Lung microvascular endothelial cell (primary cell): ENCODE measurements at places on chromosomes 16 and 17. TPM values are rescaled to one million over a fixed set of nuclear protein-coding genes. Genes with fewer than 3 reads are reported as not detected.
A peak's percentile ranks its signal among the peaks of the same experiment; 100 is the strongest.

- DNase-seq = no peak
These were observed 2.0 kb upstream of the KIFC3 start for GRCh38 chr16:57804111-57804837.

DNA sequence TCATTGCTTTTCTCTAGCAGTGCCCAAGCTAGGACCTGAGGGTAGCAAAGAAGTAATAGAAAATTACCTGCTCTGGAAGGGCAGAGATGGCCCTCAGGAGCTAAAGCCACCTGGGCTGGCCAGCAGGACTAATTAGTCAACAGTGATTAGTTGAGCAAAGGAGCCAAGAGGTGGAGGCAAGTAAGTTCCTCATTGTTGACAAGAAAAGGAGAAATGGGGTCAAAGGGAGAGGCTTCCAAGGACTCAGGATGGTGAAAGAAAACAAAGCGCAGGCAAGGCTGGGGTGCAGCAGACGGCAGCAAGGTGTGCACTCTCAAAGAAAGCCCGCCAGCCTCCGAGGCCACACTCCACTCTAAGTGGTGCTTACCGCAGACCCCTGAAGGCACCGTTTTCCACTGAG is 44.6 kb downstream of the CMTM4 start:
- no peak for DNase-seq

DNA sequence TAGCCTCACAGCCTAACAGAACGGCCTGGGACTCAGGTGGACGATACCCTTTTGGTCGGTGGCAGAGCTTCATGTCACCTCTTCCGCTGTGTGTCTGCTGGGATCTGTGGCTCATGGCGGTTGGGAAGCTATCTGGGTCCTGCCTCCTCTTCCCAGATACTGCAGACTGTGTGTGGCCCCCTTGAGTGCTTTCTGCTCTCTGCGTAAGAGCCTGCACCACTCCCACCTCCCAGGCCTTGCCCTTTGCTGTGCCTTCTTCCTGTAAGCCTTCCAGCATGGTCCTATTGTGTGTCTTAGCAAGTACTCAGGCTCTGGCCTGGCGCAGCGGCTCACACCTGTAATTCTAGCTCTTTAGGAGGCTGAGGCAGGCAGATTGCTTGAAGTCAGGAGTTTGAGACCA is 17.5 kb upstream of the ADCY7 start:
- DNase-seq = no peak

- no peak for DNase-seq
These were observed 193.6 kb downstream of the CCDC182 start for GRCh38 chr17:57551321-57552079.

- no peak for DNase-seq
These were observed 44.4 kb upstream of the SCNN1B start for GRCh38 chr16:23257682-23258081.

DNA sequence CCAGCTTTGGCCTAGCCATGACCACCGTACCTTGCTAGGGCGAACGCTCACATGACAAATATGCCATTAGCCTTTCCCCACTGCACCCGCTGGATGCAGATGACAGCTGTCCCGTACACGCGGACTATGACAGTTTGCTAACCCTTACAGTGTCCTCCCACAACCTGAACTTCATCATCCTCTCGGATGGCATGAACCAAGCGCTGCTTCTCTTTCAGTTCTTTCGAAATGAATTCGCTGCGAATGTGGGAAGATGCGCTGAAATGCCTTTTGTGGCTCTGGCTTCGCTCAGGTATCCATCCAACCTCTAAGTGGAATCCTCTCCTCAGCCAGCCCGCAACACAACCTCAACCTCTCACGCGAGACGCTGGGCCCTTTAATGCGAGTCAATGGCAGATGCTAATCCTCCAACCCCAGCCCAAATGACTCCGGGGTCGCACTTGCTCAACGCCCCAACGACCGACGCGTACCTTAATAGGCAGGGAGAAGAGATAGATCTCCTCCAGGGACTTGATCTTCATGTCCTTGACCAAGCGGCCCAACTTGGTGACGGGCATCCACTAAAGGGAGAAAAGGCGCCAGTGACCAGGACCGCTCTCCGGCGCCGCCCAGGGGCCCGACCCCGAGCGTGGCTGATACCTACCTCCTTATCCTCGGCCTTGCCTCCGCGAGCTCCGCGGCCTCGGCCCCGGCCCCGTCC is 670 bp downstream of the RPS2 start:
- peak; percentile 47 for DNase-seq

GRCh38 chr17:10309003-10309974 is 63.5 kb downstream of the MYH13 start:
- no peak for DNase-seq

DNA sequence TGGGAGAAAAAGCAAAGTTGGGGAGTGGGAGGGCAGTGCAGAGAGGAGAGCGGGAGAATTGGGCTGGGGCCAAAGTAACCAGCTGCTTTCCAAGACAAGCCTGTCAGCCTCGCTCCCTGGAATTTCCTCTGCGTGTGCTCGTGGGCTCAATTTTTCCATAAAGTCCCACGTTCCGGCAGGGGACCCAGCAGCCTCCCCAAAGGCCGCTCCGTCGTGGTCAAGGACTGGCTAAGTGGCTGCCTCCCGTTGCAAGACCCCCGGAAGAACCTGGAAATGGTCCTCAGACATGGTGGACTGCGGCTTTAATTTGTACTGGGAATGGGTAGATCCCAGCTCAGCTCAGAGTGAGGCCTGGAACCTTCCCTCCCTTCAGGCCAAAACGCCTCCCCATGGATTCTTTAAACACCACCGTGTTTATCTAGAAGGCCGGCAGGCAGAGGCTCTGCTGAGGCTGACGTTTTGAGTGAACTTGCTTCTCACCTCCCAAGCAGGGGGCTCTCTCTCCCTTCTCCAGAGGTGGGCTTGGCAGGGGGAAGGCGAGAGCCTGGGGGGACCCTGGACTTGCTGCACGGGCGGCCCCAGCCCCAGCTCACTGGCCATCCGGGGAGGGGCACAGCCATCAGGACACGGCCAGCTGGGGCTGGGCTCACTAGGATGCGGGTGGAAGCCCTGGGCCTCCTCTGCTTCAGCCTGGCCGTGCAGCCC is 190.0 kb downstream of the C16orf95 start:
- DNase-seq = peak; percentile 72

DNA sequence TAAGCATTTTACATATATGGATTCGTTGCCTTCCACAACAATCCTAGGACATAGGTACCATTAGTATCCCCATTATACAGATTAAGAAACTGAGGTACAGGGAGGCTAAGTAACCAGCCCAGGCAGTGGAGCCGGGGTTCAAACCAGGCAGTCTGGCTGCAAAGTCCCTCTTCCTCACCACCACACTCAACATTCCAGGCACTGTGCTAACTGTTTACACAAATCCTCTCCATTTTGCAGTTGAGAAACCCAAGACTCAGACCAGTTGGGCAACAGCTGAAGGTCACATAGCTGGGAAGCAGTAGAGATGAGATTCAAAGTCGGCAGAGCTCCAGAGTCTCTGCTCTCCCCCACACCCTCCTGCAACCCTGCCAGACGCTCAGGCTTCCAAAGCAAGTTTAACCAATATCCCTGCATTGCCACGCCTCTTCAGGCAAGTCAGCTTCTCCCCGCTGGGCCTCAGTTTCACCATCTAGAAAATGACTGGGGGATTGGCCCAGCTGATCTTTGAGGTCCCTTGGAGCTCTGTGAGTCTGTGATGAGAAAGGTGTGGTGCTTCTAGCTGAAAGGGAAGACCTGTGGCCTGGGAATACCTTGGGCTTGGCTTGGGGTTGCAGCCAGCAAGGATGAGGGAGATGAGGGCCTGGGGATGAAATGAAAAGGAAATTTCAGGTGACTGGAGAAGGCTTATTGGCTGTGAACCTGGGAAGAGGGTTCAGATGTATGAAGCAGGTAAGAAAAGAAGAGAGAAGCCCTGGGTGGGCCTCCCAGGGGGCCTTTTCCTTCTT is 14.0 kb downstream of the CCR7 start:
- no peak for DNase-seq

DNA sequence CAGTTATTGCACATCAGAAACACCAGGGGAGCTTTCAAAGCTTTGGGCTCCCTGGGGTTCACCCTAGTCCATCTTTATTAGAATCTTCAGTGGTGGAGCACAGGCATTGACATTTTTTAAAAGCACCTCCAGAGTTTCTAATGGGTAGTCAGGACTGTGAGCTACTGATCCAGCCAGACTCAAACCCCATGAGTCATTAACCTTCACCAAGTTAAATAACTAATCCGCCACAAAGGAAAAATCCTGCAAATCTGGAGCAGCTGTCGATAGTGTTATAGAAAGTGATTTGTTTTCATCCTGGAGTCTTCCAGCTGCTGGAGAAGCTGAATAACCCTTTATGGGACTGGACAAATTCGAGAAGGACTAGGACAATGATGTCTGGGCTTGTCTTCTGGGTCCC is 93.2 kb upstream of the PIRT start:
- no peak for DNase-seq

DNA sequence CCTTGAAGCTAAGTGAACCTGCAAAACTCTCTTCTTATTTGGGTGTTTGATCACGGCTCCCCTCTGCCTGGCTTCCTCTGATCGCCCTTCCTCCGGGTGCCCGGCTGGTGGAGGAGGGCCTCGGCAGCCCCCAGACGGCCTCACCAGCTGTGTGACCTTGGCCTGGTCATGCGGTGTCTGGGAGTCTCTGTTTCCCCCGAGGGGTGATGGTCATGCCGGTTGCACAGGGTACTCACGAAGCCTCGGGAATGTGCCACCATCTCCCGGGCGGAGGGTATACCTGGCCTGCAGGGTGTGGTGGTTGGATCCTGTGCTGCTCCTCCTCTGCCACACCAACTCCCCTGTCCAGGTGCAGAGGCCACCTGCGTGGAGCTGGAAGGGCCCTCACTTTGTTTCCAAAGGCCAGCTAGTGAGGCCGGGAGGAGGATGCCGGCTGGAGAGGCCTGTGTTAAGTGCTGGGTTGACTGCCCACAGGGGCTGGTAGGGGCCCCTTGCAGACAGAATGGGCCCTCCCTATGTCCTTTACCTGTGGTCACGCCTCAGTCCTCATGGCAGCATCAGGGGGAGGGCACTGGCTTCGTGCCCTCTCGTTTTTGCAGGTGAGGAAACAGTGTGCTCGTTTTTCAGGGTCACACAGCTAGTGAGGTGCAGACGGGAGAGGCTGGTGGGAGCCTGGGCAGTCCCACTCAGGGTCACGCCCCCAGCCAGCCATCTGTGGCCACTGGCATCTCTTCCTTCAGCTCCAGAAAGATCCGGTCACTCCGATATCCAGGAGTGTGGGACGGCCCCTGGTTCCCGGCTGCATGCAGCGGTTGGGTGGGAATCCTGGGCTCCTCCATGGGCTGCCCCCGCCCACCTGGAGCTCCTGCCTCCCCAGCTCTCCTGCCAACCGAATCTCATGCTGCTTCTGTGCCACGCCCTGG is 148.5 kb upstream of the GSE1 start:
- no peak for DNase-seq

DNA sequence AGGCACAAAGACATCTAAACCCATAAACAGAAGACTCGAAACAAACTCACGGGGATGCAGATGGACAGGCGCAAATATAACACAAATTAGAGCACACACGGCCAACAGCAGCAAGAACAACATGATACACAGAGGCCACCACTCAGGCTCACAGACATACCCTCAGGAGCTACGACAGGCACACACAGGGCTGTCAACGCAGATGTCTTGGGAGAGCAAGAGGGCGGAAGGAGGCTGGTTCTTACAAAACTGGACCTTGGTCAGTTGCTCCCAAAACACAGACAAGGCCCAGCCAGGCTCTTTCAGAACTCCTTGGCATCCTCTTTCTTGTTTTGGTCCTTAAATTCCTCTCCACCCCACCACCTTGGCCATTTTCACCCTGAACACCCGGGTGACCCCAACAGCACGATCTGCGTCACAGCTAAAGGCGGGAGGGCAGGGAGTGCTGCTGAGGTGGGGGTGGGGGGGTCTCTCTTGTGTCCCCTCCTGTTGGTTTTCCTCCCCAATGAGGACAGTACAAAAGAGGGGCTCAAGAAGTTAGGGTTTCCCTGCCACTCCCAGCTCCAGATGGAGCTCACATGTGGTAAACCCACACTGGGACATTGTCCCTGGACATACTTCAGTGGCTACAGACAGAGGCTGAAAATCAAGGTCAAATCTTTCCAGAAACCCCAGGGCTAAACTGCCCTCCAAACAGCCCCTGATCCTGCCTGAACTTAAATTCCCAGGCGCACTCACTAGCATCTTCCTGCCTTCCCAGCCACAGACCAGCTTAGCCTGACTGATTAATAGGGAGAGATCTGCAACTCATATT is 221.3 kb downstream of the C16orf78 start:
- DNase-seq = no peak

DNA sequence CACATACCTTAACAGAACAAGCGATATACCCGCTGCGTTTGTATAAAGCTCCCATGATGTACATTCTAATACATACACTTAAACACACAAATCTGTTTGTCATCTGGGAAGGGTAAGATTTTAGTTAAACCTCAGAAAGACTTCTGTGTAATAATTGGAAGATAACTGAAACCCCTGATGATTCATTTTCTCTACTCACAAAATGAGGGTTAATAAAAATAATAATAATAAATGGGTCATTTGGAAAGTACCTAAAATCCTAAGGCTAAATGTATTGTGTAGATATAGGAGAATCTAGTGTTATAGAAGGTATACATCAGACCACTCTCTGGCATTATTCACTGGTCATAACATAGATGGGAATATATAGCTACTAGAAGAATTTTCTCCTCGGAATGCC is 64.7 kb upstream of the SOX9 start:
- no peak for DNase-seq

DNA sequence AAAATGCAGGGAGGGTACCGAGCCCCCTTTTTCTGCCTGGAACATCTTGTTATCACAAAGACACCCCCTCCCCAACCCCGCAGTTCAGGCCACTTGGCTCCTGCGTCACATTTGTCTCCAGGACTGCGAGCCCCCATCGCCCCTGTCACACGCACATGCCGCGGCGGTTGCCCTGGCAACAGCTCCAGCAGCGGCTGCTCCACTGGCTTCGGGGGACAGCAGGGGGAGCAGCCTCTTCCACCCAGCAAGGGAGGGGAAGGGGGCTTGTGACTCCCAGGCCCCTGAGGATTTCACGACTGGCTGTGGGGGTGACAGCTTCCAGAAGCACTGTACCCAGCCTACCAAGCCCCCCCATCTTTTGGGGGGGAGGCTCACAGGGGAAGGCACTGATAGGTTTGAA is 2.6 kb downstream of the BAIAP3 start:
- DNase-seq = no peak

DNA sequence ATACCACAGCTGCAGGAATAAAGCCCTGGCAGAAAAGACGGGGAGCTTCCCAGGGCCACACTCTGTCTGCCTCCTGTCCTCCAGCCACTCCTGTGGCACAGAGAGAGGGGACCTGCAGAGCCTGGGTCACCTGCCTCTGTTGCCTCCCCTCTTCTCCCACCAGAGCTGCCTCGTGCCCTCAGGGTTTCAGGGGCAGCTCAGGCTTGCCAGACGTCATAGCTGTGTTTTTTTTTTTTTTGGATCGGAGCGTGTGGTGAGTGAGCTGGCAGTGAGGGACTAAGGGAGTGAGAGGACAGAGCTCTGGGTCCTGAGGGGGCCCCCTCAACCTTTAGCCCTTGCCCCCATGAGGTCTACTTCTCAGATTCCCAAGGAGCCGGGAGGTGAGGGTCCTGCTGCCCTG is 2.1 kb downstream of the PIK3R6 start:
- DNase-seq = no peak

GRCh38 chr16:75088216-75088615 is 28.4 kb downstream of the LDHD start:
- no peak for DNase-seq

The TBC1D3H gene
- not detected in 2 replicates for total RNA-seq

The MYO15A gene
- under 0.01 and 0.22 TPM in 2 replicates for total RNA-seq

The CD68 gene
- 0.40 and 0.44 TPM in 2 replicates for total RNA-seq

The SEBOX gene
- total RNA-seq = not detected in 2 replicates

The SSTR5 gene
- 0.20 and 0.22 TPM in 2 replicates for total RNA-seq

The ERN2 gene
- total RNA-seq = not detected in 2 replicates

The CACNA1H gene
- total RNA-seq = under 0.01 TPM in 2 replicates

The G6PC1 gene
- not detected in 2 replicates for total RNA-seq

The DPEP2NB gene
- total RNA-seq = under 0.01 TPM in 1 of 2 replicates, not detected in the other

The UBE2G1 gene
- total RNA-seq = 27.5 and 32.9 TPM in 2 replicates
